ENCODE measurements at places on chromosomes 12 and 14.
A peak's percentile ranks its signal among the peaks of the same experiment; 100 is the strongest.

- DNase-seq: no peak
These were observed 11.6 kb downstream of the HIP1R start for GRCh38 chr12:122846622-122847515.

DNA sequence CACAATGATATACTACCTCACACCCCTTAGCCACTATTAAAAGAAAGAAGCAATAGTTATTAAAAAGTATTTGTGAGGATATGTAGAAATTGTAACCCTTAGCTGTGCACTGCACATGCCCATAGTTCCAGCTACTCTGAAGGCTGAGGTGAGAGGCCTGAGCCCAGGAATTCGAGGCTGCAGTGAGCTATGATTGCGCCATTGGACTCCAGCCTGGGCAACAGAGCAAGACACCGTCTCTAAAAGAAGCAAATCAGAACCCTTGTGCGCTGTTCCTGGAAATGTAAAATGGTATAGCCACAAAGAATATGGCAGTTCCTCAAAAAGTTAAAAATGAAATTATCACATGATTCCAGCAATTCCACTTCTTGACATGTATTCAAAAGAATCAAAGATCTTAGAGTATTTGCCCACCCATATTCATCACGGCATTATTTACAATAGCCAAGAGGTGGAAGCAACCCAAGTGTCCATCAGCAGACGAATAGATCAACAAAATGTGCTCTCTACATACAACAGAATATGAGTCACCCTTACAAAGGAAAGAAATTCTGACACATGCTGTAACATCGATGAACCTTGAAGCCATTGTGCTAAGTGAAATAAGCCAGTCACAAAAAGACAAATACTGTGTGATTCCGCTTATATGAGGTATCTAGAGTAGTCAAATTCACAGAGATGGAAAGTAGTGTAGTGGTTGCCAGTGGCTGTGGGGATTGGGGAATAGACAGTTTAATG lies 23.7 kb upstream of the YLPM1 start:
- DNase-seq: no peak

GRCh38 chr12:57476993-57477709 lies 2.5 kb downstream of the ARHGAP9 start:
- DNase-seq: peak; percentile 20

DNA sequence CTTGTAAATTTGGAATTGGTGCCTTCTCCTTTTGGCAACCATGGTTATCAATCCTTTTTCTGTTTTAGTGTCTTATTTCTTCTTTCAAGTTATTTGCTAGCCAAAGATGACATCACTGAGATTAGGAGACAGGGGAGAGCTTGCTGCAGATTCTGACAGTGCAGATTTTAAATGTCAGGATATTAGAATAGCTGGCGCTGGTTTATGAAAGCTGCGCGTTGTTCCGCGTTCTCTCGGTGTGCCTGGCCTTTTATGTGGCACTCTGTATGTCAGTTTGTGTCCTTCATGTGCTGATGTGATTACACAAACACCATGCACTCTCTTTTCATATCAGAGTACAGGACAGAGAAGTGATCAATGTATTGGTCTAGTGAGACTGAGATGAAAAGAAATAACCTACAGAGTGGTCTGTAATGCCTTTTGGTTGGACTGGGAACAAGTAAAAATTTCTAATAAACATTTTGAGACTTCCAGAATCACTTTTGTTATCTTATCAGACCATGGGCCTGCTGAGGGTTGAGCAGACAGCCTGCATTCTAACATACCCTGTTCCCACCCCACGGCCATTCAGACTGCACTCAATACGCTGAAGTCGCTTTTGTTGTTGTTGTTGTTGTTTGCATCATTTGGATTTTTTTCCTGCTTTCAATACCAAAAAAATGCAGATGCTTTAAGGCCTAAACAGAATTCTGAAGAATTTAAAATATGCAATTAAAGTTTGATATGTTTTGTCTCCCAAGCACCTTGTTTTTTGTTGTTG lies 49.7 kb upstream of the TRAF3 start:
- no peak for DNase-seq

GRCh38 chr12:55713721-55714120 lies 2.1 kb upstream of the BLOC1S1 start:
- DNase-seq: no peak

GRCh38 chr14:88879022-88879421 lies 54.6 kb downstream of the TTC8 start:
- no peak for DNase-seq
